CD8-positive, alpha-beta T cell (primary cell): ENCODE measurements at places on chromosomes 1 and 21. TPM values are rescaled to one million over a fixed set of nuclear protein-coding genes. Genes with fewer than 3 reads are reported as not detected.

HSD3B2 gene
- not detected for total RNA-seq

C1orf94 gene
- not detected for total RNA-seq

SLAMF9 gene
- not detected for total RNA-seq

NR1I3 gene
- not detected for total RNA-seq

ZBTB8B gene
- not detected for total RNA-seq

TSPEAR gene
- not detected for total RNA-seq

FCRL6 gene
- 6.6 TPM for total RNA-seq

UBL4B gene
- total RNA-seq: not detected

TIMM17A gene
- total RNA-seq: 58.0 TPM

FABP3 gene
- not detected for total RNA-seq

SYNC gene
- not detected for total RNA-seq

KIF2C gene
- 0.58 TPM for total RNA-seq

TINAGL1 gene
- not detected for total RNA-seq

OR2L5 gene
- total RNA-seq: not detected

SLC25A34 gene
- 1.4 TPM for total RNA-seq

UBASH3A gene
- 62.9 TPM for total RNA-seq

NPPA gene
- not detected for total RNA-seq

ACTN2 gene
- total RNA-seq: not detected

ESPN gene
- 5.5 TPM for total RNA-seq

CELA2A gene
- total RNA-seq: not detected

SLC9C2 gene
- not detected for total RNA-seq

FAM167B gene
- total RNA-seq: 0.86 TPM

SLC9A1 gene
- total RNA-seq: 17.9 TPM

NLRP3 gene
- total RNA-seq: 4.1 TPM

NPHP4 gene
- 3.1 TPM for total RNA-seq

TMPRSS15 gene
- total RNA-seq: not detected

TIE1 gene
- not detected for total RNA-seq

TENT5C gene
- 150 TPM for total RNA-seq

AMY1C gene
- total RNA-seq: not detected

AADACL4 gene
- total RNA-seq: not detected

CFHR1 gene
- not detected for total RNA-seq

PLA2G2A gene
- not detected for total RNA-seq

KLHDC7A gene
- not detected for total RNA-seq

RIMKLA gene
- total RNA-seq: 0.05 TPM

SNX7 gene
- total RNA-seq: not detected

KIAA0040 gene
- total RNA-seq: 8.7 TPM
